OCI-LY7 (cell line): ENCODE measurements at places on chromosomes 7 and 10. TPM values are rescaled to one million over a fixed set of nuclear protein-coding genes. Genes with fewer than 3 reads are reported as not detected.

The SLC25A13 gene
- total RNA-seq, result 0.63 and 0.66 TPM in 2 replicates

- DNase-seq, result no peak
These were observed 9.1 kb downstream of the H2AZ2 start for GRCh38 chr7:44838751-44839150.

GRCh38 chr10:52099026-52099600, 215.0 kb upstream of the DKK1 start:
- DNase-seq, result no peak

DNA sequence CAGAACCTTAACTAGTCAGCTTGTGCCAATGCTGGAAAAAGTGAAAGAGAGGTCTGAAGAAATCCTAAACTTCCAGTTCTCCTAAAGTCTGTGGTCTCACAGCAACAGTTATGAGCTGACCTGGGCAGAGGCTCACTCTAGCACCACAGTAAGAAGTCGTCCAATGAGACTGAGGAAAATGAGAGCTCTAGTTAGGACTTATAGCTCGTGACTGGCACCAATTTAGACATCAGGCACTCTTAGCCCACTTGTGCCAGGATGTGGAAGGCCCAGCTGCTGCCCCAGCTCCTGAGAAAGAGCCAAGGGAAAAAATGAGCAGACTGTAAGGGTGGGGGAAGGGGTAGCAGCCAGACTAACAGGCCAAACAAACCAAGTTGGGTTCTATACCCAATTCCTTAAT, 7.6 kb downstream of the MMS19 start:
- no peak for DNase-seq

The EBLN1 gene
- not detected in 2 replicates for total RNA-seq

DNA sequence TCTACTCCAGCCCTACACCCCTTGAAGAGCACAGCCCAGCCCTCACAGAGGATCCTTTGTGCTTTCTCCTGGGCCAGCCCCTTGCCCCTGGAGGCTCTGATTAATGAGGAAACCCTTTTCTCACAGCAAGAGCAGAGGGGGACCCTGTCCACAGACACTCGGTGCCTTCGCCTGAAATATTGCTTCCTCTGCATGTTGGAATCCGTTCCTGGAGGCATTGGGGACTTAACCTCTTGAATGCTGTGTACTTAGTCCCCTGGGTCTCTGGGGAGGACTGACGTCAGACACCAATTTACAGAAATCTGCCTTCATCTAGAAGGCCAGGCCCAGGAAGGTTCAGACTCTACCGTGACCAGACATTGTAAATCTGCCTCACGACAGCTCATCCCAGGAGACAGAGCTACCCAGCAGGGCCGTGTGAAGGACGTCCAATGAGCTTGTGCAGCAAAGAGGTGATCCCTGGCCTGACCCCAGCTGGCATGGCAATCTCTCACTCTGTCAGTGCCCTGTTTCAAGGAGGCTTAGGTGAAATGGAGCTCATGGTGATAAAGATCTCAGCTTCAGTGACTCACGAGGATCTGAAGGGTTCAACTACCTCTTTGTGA, 8.1 kb upstream of the TMEM72 start:
- DNase-seq, result no peak

- DNase-seq, result no peak
These were observed 45.3 kb downstream of the DOCK1 start for GRCh38 chr10:126950401-126951105.

- no peak for DNase-seq
These were observed 138.0 kb downstream of the PTPN20 start for GRCh38 chr10:47049056-47049851.

The COX19 gene
- total RNA-seq, result 43.1 and 45.7 TPM in 2 replicates

DNA sequence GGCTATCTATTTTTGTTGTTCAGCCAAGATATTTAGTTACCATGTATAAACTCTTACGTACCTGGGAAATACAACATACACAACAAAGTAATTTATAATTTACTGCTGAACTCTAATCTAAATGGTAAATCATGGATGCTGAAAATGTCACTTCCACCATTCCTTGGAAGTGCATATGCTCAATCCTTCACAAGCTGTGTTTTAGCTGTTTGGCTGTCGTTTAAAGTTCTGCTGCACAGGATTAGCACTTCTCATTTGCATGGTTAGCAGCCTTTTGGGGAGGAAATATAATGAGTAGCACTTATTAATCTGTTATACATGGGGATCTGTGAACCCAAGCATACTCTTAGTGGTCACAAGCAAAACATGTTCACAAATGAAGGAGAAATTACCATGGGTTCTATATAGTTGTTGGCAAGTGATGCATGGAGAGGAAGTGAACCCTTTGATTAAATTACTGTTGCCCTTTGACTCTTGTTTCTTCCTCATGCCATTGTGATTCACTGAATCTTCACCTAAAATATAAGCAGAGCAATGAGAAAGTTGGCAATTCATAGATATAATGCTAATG, 18.5 kb downstream of the PIK3CG start:
- DNase-seq, result peak; percentile 66

GRCh38 chr7:154442939-154443338, 390.7 kb downstream of the DPP6 start:
- DNase-seq, result no peak

DNA sequence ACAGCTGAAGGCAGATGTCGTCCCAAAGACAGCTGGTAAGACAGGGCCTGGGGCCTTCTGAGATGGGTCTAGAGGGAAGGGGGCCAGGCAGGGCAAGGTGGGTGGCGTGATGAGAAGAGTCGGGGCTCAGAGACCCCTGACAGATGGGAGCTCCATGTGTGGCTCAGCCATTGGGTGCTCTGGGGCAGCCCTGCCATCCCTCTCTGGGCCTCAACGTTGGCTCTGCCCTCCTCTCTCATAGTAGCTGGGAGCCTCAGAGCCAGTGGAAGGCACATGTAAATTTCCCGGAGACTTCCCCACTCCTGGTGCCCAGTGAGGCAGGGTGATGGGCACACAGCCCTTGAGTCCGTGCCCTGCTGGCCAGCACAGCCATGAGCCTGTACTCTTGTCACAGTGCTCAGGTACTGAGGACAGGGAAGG, 1.8 kb downstream of the PPIF start:
- DNase-seq, result no peak

The GNGT1 gene
- not detected in 2 replicates for total RNA-seq

DNA sequence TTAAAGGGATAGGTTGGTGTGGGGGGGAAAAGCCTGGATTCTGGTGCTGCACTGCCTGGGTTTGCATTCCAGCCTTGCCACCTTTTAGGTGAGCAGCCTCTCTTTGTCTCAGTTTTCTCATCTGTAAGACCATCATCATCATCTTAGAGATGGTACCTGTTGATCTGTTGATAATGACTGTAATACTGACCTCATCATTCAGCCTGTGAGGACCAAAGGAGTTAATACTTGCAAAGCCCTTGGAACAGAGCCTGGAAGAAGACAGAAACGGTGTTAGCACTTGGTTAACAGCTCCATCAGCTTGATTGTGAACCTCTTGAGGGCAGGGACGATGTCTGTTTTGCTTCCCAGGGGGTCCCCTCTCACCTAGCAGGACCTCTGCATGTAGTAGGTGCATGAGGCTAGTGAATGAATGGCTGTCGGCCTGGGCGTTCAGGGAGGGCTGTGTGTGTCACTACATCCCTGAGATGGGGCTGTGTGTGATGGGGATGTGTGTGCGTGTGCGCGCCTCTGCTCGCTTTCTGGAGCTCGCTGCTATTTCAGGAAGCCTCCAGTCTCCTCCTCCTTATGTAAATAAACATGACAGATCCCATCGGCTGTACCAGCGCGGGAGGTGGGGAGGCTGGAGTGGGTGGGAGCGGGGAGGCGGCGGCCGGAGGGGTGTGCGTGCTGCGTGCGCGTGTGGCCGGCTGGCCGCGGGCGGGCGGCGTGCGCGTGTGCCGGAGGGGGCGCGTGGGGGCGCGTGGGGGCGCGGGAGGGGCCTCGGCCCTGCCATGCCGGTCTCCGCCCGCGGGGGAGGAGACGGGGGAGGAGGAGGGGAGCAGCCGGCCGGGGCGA, 61.2 kb downstream of the NEURL1 start:
- no peak for DNase-seq

DNA sequence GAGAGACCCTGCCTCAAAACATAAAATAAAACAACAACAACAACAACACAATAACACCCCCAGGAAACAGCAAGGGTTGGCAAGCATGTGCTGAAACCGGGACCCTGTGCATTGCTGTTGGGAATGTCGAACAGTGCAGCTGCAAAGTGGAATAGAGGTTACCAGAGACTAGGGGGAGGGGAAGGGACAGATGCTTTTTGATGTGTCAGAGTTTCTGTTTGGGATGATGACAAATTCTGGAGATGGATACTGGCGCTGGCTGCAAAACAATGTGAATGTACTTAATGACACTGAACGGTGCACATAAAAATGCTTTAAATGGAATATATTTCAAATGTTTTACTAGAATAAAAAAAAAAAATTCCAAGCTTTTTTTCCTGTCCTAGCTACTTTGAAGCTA, 241.8 kb downstream of the TEX36 start:
- DNase-seq, result no peak

DNA sequence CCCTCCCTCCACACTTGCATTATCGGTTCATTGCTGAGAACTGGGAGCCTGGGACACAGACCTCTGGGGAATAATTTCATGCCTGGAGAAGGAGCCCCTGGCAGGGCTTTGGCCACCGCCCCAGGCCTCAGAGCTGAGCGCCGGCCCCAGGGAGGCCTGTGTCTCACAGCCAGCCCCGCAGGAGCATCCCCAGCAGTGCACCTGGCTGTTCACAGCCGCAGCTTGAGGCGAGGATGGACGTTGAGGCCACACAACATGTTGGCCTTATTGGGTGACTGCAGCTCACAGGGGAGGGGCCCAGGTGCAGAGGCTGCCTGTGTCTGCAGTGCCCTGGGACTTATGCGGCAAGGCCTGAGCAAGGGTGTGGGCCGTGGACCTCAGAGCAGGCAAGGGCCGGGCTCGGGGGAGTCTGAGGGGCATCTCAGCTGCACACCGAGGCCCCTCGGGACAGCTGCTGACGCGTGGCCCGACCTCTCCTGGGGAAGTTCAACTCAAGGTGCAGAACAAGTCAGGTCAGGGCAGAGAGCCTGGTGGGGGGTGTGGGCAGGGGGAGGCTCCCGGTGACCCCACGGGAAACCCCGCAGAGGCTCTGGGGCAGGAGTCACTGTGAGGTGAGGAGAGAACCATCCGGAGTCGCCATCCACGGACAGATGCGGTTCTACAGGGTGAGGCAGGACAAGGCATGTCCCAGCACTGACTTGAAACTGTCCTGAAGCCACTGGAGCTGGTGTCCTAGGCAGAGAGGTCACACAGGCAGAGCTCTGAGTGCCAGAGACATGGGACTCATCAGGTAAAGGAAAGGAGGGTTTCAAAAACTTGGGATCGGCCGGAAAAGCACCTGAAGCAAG, 13.1 kb upstream of the UBE3C start:
- no peak for DNase-seq

DNA sequence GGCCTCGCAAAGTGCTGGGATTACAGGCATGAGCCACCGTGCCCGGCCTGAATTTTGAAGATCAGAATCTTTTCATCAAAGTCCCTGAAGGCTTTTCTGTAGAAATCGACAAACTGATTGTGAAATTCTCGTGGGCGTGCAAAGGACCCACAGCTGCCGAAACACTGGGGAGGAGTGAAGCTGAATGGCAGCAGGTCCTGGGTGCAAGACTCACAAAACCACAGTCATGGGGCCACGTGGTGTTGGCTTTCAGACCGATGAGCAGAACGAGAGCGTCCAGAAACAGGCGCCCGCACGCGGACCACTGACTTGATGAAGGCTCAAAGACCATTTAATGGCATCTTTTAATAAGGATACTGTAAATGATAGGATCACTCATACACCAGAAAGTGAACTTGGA, 24.7 kb upstream of the PRKAR1B start:
- no peak for DNase-seq

DNA sequence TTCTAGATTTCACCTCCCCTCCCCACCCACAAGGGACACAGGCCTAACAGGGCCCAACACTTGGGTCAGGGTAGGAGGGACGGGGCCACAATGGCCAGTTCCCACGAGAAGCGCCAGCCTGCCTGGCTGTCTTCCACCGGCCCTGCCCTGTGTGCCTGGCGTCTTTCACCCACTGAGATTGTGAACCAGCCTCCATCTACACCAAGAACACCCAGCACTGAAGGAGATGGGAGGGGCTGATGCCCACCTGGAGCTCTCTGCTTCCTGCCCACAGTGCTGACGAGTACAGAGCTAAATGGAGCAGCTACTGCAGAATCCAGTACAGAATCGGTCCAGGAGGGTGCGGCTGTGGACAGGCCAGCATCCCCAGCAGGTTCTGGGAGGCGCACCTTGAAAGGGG, 2.4 kb upstream of the ASIC3 start:
- no peak for DNase-seq

The TFEC gene
- total RNA-seq, result 1.5 and 2.2 TPM in 2 replicates

DNA sequence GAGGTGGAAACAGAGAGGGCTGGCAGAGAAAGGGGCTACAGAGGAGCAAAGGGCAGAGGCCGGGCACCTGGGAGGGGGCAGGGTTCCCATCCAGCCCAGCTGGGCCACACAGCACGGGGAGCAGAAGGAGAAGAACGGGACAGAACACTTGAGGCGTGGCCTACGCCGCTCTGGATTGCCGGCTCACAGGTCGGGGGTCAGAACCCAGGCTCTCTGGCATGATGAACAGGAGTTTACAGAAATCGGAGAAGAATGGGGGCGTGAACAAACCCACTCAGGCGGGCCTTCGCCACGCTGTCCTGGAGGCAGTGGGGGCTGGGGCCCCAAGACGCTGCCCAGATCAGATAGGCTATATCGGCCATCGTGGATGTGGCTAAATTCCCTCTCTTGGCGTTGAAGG, 362.2 kb upstream of the SHH start:
- no peak for DNase-seq

The CCDC172 gene
- not detected in 2 replicates for total RNA-seq
